ENCODE measurements at places on chromosomes 12 and 14. TPM values are rescaled to one million over a fixed set of nuclear protein-coding genes. Genes with fewer than 3 reads are reported as not detected.

GRCh38 chr14:105315211-105315721 lies 718 bp downstream of the PACS2 start:
- DNase-seq, result no peak

- DNase-seq, result peak; percentile 94
Measured at GRCh38 chr12:71556875-71557274, 106.8 kb downstream of the ZFC3H1 start.

GRCh38 chr14:86296173-86296572 lies 766.2 kb downstream of the FLRT2 start:
- peak; percentile 80 for DNase-seq

GRCh38 chr14:36818246-36818645 lies 156.6 kb downstream of the PAX9 start:
- no peak for DNase-seq

Gene MYF5
- not detected for total RNA-seq

All from IMR-90 (cell line).